ENCODE measurements at places on chromosomes 7 and 10.

GRCh38 chr7:84264396-84264795, 69.8 kb upstream of the SEMA3A start:
- DNase-seq, result no peak

DNA sequence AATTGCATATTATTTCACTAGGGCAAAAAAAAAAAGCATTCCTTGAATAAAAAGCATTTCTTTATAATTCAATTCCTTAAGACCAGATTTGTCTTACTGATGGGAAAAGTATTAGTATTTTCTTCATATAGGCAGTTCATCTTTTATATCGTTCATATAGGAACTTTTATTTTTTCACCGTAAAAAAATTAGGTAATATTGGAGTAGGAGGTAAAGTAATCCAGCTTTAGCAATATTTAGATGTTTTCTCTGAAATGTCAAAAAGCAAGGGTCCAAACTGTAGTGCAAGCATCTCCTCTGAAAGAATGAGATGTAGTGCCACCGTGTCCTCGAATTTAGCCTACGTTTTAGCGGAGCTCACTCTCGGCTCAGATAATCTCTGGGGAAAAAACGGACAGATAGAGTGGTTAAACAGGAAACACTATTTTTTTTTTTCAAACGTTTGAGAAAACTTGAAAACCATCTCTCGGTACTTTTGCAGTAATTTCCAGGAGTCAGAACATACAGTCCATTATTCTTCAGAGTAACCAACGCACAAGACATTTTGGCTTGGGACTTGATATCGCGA, 5.5 kb upstream of the SPAG6 start:
- DNase-seq, result no peak

DNA sequence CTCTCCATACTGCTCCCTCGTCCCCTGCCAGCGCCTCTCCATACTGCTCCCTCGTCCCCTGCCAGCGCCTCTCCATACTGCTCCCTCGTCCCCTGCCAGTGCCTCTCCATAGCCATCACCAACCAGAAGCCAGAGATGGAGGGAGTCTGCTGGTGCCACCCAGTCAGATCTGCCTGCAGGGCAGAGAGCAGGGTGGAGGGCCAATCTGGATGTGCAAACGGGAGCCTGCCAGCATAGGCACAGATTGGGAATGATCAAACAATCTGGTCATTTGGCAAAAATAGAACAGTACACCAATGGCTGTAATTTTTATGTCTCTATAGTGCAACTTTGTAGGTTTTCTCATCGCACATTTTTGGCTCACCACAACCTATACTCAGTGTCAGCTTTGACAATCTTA, 76.9 kb upstream of the LRRC4 start:
- DNase-seq, result no peak

- DNase-seq, result no peak
Observed at GRCh38 chr10:26944261-26944882, 83.6 kb upstream of the ABI1 start.

- no peak for DNase-seq
Observed at GRCh38 chr10:80767963-80768362, 230.3 kb downstream of the SH2D4B start.

DNA sequence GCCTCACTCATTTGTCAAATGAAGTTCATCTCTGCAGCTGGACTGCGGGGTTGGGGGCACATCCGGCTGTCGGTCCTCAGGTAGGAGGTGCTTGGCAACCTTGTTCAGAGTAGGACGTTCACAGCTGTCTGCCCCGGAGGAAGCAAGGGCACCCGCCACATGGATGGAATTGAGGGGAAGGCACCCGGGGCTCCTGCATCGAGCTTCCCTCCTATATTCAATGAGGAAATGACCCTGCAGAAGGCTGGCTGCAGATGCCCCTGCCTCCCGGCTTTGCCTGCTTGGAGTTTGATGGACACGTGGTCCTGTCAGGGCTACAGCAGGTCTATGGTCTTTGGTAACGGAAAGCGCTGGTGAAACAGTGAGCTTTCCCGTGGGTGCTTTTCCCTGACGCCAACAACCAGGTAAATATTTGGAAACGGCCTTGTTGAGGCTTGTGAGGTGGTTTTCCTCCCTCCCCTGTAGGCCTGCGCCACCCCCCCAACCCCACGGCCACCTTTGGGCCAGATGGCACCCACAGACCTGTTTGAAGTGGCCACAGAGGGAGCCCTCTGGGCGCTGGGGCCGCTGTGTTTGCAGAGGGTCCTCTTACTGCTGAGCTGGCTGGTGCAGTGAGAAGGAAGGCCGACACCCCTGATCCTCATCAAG, 32.9 kb downstream of the HTRA1 start:
- no peak for DNase-seq

Data from SHP77 (cell line).